ENCODE measurements at places on chromosomes 1 and 21.
A peak's percentile ranks its signal among the peaks of the same experiment; 100 is the strongest.

DNA sequence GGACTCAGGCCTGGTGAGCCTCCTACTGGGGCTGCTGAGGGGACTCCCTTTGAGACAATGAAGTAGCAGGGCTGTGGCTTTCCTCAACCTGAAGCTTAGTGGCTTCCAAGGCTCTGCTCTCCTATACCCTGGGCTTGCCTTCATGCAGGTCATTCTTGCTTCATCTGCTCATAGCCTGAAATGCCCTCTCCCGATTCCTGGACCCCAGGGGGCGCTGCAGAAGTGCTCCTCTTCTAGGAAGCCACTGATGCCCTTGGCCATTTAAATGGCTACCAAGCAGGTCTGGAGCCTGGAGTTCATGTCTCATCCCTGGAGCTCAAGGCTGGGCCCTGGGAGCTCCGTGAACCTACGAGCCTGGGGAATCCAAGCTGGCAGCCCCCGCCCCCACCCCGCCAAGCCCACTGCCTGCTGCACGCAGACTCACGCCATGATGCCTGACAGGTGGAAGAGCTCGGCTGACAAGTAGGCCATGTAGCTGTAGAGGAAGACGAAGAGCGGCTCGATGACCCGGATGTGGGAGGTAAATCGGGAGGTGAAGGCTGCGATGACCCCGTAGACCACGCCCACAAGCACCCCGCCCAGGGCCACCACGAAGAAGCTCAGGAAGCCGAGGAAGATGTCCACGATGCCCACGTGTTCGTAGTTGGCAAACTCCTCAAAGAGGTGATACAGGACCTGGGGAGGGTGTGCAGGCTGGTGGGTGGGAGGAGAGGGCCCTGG lies 45.7 kb downstream of the SLC9A1 start:
- DNase-seq = peak; percentile 53

DNA sequence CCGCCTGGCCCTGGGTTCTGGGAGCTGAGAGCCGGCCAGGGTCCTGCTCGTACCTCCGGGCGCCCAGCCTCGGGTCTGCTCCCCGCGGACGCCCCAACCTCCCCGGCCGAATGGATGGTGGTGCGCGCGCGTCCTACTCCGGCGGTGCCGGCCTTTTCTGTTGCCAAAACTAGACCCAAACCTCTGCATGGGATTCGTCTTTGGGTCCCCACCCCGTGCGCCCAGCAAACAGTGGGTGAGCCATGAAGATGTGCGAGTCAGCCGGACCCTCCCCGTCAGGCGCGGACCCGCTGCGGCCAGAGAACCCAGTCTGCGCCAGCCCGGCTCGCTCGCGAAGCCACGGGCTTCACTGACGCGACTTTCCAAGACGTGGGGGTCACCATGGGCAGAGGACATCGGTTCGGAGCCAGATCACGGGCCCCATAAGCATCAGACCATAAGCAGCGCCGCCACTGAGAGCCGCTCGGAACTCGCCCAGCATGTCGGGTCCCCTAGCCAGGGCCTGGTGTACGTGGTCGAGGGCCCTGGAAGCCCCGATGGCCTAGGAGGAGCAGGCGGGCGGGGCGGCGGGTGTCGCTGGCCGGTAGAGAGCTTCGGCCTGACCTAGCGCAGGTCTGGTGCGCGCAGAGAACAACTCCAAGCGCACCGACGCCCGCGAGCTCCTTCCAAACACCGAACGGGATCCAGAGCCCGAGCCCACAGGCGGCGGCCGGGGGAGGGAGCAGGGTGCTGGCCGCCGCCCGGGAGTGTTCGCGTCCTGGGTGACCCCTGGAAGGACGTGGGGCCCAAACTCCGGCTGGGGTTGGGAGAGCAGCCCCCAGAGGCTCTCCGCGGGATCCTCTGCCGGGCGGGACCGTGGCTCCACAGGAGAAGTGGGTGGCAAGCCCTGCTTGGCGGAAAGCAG lies 1.0 kb upstream of the TP73 start:
- DNase-seq = no peak

GRCh38 chr1:84919461-84919970 lies 26.5 kb upstream of the LPAR3 start:
- no peak for DNase-seq

DNA sequence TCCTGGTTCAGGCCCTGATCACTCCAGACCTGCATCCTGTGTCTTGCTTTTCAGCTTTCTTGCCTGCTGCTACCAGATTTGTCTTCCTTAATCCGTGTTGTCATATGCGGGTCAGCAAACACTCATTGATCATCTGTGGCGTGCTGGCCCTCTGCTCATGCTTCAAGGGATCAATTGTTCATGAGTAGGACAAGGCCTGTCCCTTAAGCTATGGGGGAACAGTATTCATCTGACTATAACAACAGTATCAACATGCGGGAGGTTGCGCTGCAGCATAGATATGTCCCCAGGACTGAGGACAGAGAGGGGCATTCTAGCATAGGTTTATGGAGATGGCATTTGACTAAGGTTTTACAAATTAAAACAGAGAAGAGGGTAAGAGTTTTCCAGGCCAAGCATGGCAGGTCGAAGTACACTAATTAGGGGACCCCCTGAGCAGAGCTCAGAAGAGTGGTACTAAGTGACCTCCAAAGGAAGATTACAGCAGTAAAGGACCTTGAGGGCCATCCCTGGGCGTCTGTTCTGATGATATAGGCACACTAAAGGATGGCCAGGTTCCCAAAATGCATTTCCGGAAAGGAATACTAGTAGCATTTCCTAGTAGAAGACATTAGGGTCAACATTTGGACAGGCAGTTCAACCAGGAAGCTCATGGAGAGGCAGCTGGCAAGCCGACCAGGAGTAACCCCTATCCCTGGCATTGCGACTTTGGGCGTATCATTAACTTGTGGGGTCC lies 811 bp upstream of the ZNF672 start:
- DNase-seq = no peak

DNA sequence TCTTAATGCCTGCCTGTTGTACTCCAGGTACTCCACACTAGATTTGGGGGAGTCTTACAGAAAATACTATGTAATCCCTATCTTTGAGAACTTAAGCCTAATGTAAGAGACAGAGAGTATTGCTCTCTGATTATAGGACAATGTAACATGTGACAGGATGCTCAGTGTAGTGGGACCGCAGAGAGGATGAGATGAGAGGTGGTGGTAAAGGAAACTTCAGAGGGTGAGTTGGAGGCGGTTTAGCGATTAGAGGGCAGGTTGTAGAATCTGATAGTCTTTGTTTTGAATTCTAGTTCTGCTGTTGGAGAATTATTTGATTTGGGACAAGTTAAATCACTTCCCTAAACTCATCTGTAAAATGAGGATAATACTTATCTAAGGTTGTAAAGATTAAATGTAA lies 5.4 kb downstream of the SOAT1 start:
- no peak for DNase-seq

DNA sequence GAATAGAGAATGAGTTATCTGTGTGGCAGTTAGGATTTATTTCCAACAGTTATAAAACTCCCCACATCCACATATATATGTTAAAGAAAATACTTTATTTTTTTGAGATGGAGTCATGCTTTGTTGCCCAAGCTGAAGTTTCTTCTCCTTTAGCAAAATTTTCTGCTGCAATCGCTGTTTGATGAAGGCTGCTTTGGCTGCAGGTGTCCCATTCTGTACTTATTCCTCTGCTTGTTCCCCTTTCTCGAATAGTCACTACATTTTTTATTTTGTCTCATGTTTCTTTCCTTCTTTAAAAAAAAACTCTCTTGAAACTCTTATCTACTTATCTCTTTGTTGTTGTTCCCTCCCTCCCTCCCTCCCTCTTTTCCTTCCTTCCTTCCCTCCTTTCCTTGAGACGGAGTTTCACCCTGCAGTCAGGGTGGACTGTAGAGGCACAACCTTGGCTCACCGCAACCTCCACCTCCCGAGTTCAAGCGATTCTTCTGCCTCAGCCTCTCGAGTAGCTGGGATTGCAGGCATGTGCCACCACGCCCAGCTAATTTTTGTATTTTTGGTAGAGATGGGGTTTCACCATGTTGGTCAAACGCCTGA lies 10.6 kb downstream of the OR2W3 start:
- no peak for DNase-seq

DNA sequence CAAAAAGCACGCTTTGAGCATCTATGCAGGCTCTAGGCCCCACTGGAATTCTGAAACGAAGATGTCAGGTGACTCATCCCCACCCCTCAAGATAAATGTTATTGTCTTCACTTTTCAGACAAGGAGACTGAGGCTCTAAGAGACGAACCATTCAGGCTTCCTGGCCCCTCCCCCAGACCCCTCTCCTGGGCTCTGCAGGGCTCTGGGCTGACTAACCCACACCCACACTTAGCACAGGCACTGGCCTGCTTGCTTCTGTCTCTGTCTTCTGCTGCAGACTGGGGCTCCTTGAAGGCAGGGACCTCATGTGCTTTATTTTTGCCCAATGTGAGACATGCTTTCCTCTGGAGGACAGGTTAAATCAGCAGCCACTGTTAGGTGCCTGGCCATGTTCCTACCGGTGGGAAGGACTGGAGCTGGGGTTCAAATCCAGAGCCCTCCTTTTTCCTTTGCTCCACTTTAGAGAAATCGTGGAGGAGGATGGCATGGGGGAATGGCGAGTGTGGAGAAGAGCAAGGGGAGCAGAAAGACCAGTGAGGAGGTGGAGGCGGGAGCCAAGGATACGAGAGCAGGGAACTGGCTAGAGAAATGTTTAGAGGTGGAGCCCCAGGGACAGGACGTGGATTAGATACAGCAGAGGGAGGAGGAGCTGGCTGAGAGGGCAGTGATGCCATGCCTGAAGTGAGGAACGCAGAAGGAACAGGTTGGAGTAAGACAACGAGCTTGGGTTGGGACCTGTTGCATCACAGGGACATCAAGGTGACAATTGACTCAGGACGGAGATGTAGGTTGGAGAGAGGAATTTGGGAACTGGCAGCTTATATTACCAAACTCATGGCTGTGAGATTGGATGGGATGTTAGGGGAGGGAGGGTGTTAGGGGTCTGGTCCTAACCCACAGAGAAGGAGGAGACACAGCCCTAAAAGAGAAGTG lies 1.7 kb downstream of the TMEM125 start:
- peak; percentile 50 for DNase-seq

DNA sequence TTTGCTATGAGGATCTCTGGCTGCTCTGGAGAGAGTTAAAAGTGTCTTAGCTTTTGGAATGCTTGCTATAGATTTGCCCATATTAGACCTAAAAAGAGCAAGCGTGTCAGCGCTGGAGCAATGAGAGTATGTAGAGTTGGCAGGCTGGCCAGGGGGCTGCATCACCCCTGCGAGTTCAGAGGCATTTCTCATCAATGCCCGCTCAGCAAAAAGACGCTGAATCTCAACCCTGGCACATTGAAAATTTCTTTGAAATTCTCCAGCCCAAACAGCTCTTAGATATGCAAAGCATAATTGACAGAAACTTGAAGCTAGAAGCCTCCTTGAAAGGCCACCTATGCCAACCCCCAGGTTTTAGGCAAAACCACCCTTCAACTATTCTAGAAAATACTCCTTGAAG lies 135.5 kb upstream of the F3 start:
- DNase-seq = no peak

DNA sequence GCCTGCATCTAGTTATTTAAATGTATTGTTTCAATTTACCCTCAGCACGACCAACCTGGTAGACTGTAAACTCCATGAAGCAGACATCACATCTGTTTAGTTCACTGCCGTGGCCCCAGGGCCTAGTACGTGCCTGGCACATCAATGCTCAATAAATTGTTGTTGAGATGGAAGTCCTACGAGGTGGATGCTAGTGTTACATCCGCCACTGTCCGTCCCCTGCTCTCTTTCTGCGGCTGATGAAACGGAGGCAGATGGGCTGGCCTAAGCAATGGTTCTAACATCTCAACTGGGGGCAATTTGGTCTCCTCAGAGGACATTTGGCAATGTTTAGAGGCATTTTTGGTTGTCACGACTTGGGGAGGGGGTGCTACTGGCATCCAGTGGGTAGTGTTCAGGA lies 121.4 kb upstream of the IGSF21 start:
- DNase-seq = no peak

GRCh38 chr1:201766131-201766866 lies 62.7 kb upstream of the IPO9 start:
- DNase-seq = no peak

DNA sequence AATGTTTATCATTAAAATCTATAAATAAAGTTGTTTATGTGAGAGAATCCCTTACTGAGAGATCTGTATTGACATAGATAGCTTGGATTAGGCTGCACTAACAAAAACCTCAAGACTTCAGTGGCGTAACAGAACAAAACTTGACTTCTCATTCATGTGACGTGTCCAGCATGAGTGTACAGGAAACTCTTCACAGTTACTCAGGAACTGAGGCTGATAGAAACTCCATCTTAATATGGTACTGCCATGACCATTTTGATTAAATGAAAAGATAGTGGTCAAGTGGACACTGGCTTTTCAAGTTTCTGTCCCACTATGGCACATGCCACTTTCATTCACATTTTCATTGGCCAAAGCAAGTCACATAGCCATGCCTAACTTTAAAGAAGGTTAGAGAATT lies 3.7 kb downstream of the ST3GAL3 start:
- DNase-seq = no peak

DNA sequence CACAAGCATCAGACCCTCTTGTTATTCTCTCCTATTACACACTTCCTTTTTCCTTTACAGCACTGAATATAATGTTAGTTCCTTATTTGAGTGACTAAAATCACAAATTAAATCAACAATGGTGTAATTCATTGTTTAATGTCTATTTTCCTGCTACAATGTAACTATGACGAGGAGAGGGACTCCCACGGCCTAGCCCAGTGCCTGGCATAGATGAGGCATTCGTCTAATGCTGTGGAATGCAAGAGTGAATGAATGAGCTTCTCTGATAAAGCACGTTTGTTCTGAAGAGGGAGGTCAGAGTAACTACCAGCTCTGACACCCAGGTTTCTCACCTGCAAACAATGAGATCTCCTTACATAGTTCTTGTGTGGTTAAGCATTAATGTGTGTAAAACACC lies 479.4 kb downstream of the OMA1 start:
- DNase-seq = no peak

DNA sequence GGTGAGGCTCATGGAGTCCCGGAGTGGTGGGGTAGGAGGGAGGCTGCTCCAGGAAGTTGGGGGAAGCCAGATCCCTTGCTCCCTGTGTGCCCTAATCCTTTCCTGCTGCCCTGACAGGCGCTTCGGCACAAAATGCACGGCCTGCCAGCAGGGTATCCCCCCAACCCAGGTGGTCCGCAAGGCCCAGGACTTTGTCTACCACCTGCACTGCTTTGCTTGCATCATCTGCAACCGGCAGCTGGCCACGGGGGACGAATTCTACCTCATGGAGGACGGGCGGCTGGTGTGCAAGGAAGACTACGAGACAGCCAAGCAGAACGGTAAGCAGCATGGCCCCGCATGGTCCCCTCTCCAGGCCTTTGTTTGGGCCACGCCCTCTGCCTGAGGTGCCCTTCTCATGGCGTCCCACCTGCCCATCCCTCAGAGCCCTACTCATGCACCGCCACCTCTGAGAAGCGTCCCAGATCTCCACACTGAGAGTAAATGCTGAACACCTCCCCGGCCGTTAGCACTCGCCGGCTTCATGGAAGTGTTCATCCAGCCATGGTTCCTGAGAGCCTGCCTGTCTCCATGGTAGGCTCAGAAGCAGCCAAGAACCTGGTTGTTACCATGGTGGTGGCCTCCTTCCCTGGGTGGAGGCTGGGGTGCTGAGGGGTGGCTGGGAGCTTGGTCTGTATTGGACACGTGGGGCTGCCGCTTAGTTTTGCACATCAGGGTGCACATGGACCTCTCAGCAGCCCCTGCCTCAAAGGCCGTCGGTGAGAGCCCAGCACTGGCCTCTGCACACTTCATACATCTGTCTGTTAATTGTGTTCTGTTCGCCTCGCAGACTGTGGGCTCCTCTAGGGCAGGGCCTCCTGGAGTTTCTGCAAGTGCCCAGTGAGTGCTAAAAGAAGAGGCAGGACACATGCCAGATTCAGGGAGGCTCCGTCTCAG lies 36.5 kb downstream of the LHX4 start:
- no peak for DNase-seq

- no peak for DNase-seq
Measured at GRCh38 chr1:84143796-84144565, at the start of gene PRKACB. Gene PRKACB, plus strand, starts transcription at chr1:84144271. Its CDS starts 91 bp downstream, at chr1:84144362.
